ENCODE measurements at places on chromosomes 6 and 20.

- no peak for DNase-seq
These were observed 203.2 kb downstream of the MOXD1 start for GRCh38 chr6:132198040-132198439.

DNA sequence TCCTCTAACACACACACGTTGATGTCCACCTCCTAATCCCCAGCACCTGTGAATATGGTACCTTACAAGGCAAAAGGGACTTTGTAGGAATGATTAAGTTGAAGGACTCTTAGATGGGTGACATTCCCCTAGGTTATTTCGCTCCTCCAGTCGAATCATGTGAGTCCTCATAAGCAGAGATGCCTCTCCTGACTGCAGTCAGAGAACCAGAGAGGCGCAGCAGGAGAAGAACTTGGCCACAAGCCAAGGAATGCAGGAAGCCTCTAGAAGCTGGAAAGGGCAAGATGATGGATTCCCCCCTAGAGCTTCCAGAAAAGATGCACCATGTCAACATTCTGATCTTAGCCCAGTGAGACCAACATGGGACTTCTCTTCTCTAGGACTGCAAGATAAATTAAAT, 133.1 kb upstream of the PTPRT start:
- DNase-seq, result no peak

DNA sequence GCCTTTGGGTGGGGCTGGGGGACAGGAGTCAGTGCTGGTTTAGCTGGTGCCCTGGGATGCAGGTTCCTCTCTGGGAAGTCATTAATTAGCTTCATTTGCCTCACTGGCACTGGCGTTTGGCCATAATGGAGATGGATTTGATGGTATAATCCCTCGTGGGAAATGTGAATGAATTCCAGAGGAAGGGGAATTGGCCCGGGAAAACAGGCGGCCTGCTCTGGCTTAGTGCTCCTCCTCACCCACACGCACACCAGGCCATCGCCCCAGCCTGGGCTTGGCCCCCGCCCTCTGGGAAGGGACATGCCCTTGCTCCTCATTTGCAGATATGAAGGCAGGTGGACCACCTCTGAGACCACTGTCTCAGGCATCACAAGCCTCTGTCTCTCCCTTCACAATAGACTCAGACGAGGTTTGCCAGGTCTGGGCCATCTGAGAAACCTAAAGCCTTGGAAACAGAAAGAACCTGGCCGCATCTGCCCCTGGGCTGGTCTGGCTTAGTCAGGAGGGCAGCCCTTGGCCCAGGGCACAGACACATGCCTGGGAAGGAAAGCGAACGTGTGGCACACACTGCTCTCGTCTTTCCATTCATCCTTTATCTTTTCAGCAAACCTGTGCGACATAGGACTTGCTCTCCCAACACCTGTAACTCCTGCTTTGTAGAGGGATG, 199.2 kb upstream of the CDH4 start:
- DNase-seq, result peak; percentile 6

GRCh38 chr6:7559651-7560385, 18.3 kb downstream of the DSP start:
- DNase-seq, result no peak

- DNase-seq, result no peak
These were observed 54.3 kb upstream of the GPR31 start for GRCh38 chr6:167211881-167212712.

DNA sequence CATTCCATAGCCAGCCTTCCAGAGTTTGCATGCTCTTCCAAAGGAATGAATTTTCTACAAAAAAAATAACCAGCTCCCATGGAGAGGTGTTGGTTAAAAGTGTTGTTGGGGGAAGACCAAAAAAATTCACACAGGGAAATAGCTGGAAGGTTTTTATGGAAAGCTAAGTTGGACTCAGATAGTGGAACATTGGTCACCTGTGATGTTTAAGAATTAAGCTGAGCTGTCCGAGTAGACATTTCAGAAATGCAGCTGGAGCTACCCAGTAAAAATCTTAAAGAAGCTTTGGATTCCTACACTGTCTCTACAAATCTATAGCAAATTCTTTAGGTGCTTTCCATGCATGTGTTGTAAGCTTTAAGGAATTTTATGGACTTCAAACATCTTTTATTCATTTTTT, 155.5 kb downstream of the THBS2 start:
- no peak for DNase-seq

- no peak for DNase-seq
These were observed 88.2 kb downstream of the PREX1 start for GRCh38 chr20:48739395-48740291.

DNA sequence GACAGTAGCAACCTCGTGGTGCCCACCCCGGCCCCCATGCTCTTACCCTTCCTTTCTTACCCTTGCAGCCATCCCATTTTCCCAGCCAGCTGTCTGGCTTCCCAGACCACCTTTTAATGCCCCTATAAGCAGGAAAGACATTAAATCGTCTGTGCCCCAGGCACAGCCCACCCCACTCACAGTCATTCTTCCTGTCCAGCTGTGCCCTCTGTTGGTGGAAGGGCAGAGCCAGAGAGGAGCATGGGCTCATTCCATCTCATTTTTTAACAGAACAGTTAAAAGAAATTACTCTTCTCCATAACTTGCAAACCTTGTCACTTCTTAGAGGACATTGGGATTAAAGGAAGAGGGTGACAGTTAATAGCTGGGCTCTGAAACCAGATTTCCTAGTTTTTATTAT, 240.5 kb downstream of the NRN1 start:
- DNase-seq, result no peak

DNA sequence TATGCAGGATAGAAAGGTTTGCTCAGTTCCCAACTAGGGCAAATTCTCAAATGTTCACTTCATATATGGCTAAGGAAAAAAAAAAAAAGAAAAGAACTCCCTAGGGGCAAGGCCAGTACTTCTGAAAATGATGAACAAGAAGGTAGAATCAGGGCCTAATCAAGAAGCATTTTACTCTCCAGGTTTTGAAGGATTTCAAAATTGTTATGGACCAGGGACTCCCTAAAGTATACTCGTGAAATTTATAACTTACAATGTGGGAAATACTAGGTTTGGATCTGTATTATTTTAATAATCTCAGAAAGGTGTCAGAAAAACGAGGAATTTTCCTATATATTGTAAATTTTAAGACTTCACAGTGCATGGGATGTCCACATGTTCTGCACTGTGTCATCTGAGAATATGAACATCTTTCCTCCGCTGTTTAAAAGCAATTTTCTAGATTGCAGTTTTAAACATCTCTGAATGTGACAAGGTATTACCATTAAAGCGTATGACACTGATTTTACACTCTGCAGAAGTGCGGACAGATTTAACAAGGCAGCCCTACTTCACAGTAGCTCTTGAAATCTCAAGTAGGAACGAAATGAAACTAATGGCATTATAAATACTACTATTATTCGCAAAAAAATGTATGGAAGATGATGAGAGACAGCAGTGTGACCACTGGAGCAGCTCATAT, 14.0 kb downstream of the PLAGL1 start:
- DNase-seq, result no peak

- DNase-seq, result no peak
These were observed 5.9 kb downstream of the PTPRA start for GRCh38 chr20:2879146-2879545.

DNA sequence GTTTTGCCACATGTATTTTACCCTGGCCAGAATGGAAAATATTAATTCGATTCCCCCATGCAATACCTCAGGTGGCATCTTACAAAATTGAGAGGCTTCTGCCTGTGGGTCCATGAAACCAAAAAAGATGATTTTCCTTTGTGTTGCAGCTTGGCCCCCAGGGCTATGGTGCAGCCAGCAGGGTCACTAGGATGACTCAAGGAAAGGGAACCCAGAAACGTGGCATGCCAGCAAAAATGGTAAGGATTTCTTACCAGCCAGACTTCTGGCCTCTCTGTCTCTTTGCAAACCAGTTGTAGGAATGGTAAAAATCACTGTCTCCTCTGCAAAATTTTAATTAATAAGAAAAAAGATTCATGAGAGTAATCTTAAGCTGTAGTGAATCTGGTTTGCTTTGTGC, 11.6 kb upstream of the TAAR9 start:
- no peak for DNase-seq

- DNase-seq, result peak; percentile 38
These were observed 596.0 kb downstream of the EPM2A start for GRCh38 chr6:145139140-145139850.

DNA sequence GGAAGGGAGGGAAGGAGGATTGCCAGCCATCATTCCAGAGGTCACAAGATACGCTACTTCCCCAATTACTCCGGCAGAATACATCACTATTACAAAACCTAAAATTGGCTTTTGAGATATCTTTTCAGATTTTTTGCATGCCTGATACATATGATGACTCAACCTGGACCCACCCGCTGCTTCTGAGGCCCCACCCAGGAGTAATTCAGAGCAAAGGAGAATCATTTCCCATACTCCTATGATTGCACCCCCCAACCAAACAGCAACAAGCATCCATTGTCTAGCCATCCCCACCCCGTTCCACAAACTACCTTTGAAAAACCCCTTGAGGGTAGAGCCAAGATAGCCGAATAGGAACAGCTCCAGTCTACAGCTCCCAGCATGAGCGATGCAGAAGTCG, 163.5 kb upstream of the GJE1 start:
- no peak for DNase-seq

GRCh38 chr20:34999021-34999451, 43.4 kb downstream of the MYH7B start:
- DNase-seq, result no peak

DNA sequence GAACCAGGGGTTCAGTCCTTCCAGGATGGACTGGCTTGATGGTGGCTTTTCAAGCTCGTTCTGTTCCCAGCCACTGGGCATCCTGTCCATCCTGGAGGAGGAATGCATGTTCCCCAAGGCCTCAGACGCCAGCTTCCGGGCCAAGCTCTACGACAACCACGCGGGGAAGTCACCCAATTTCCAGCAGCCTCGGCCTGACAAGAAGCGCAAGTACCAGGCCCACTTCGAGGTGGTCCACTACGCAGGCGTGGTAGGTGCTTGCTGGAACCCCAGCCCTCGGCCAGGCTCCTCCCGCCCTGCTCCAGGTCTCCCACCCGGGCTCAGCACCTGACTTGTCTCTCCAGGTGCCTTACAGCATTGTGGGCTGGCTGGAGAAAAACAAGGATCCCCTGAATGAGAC, 34.0 kb downstream of the MYH7B start:
- DNase-seq, result no peak

GRCh38 chr20:46142124-46142523, 24.0 kb downstream of the CD40 start:
- DNase-seq, result peak; percentile 38

- no peak for DNase-seq
These were observed 382.6 kb upstream of the JAG1 start for GRCh38 chr20:11056414-11056813.

DNA sequence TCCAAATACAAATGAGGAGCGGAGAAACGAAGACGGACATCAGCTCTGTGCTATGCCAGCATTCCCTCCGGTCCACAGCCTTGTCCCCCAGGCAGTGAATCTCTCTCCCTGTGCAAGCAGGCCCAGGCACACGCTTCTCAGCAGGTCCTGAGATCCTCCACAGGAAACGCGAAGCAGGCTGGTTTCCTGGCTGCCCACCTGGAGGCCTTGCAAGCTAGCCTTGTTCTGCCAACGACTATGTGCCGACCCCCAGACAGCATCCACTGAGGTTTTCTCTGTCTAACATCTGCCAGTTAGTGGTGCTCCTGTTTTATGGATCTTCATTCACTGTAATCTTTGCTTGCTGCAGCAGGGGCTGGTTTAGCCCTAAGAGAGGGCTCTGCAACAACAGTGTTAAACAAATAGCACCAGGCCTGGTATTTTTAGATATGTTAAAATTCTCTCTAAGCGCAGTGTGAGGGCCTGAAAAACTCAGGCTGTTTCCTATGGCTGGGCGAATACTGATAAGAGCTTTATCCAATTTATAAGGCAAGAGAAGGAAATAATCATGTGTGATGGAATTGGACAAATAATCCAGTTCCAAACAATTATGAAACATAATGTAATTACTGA, 386.0 kb upstream of the ARID1B start:
- no peak for DNase-seq

DNA sequence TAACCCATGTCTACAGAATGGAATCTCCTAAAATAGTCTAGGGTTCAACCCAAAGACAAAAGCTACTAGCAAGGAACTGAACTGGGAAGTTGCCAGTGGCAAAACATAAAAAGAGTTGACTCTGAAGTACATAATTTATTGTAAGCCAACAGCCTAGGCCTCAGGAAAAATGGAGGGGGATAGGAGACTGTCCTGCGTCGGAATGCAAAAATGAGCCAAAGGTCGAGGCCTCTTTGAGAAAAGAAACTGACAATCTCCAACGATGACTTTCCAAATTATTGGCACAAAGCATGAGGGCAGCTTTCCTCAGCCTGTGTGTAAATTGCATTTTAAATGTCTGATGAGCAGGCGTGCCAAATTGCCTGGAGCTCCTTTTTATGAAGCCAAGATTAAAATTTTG, 2.1 kb downstream of the COL12A1 start:
- DNase-seq, result no peak

DNA sequence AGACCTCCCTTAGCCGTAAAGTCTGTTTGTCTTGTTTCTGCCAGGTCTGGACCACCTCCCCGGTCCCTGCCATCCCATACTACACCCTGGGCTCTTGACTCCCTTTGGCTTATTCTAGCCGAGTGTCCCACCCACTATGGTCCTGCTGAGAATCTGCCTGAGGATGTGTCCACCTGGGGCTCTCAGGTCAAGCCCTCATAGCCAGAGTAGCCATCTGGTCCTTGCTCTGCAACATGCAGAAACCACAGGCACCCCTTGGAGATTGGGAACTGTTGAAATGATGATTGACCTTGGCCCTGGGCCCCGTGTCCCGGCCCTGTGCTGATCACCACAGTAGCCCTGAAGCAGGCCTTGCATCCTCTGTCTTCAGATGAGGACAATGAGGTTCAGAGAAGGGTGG, 44.0 kb downstream of the VSTM2L start:
- no peak for DNase-seq

DNA sequence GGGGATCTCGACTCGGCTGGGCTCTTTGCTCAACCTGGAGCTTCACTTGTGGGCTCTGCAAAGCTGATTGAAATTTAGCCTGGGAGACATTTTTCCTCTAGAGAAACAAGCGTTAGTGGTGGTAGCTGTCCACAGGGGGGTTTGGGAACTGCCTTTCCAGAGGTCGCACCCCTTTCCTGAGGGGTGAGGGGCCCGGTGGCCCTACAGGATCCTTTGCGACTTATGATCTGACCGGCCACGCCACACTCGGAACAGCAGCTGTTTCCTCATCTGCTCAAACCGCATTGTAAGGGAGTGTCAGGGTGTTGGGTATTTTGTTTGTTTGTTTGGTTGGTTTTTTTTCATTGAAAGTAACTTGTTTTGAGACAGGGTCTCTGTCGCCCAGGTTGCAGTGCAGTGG, 21.0 kb downstream of the PNLDC1 start:
- DNase-seq, result no peak

All from neural progenitor cell (in vitro differentiated cells).